CD8-positive, alpha-beta memory T cell (primary cell): ENCODE measurements at places on chromosomes 6 and 20.

DNA sequence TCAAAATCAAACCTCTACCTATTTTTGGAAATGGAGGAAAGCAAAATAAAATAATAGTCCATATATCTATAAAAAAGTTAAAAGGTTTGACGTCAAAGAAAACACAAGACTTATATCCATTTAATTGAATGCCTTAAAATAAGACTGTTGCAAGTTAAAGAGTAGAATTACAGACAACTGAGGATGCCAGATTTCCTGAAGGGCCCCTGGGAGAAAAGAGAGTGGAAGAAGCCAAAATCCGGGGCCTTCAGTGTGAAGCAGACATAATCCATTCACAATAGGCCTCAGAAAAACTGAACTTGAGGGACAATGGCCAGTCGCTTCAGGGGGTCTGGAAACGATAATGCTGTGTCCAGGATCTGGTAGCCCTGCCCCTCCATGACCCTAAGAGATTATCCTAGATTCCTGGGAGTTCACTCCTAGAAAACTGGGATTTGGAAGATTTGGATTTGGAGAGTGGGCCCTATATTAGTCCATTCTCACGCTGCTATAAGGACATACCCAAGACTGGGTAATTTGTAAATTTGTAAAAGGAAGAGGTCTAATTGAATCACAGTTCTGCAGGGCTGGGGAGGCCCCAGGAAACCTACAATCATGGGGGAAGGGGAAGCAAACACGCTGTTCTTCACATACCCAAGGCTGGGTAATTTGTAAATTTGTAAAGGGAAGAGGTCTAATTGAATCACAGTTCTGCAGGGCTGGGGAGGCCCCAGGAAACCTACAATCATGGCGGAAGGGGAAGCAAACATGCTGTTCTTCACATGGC, 94.0 kb upstream of the SLC2A12 start:
- no peak for DNase-seq

- no peak for DNase-seq
Observed at GRCh38 chr6:125955973-125956372, 597 bp upstream of the HINT3 start.

DNA sequence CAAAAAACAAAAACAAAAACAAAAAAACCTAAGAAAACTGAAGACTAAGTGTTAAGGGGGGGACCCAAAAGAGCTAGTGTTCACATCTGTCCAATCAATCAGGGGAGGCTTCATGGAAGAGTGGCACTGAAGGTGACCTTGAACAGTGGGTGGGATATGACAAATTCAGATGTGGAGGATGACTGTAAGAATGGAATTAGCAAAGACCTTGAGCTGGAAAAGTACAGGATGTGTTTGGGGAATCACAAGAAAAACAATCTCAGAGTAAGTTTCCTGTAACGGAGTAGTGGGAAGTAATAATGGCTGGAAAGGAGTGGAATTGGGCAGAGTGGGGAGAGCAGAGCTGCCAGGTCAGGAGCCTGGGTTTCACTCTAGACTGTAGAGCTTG, 2.9 kb upstream of the IER3 start:
- no peak for DNase-seq

GRCh38 chr6:133286765-133287164, 45.6 kb downstream of the EYA4 start:
- DNase-seq, result no peak

DNA sequence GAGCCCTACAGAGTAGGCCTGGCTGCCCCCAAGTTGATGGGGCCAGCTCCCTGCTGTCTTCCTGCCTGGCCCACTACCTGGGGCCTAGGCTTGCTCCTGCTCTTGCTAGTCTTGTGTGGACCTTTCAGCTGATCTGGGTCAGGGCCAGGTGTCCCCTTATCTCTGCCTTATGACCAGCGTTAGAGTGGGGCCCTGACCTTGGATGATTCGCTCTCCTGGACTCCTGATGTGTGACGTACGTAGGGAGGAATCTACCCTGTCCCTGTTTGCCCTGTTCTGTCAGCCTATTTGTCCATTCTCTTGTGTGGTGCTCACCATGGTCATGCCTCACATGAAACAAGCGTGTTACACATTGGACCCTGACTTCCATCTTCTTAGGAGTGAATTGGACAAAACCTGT, 571.8 kb downstream of the QKI start:
- no peak for DNase-seq

DNA sequence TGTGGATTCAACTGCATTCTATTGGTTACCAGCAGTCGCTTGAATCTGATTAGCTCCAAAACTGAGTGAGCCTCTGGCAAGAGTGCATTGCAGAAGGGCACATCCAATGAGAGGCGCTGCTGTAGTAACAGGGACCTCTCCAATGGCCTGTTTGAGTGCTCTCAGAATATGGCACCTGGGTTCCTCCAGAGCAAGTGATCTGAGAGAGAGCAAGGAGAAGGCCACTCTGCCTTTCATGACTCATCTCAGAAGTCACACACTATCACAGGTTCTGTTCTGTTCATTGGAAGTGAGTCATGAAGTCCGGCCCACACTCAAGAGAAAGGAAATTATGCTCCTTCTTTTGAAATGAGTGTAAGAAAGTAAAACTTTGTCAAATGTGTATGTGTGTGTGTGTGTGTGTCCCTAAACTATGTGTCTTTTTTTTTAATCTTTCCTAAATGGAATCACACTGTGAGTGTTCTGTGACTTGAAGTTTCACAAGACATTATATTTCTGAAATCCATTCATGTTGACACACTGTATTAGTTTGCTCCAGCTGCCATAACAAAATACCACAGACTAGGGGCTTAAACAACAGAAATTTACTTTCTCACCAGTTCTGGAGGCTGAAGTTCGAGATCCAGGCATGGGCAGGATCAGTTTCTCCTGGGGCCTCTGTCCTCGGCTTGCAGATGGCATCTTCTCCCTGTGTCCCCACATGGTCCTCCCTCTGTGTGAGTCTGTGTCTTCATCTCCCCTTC, 138.3 kb upstream of the CDYL start:
- DNase-seq, result no peak

DNA sequence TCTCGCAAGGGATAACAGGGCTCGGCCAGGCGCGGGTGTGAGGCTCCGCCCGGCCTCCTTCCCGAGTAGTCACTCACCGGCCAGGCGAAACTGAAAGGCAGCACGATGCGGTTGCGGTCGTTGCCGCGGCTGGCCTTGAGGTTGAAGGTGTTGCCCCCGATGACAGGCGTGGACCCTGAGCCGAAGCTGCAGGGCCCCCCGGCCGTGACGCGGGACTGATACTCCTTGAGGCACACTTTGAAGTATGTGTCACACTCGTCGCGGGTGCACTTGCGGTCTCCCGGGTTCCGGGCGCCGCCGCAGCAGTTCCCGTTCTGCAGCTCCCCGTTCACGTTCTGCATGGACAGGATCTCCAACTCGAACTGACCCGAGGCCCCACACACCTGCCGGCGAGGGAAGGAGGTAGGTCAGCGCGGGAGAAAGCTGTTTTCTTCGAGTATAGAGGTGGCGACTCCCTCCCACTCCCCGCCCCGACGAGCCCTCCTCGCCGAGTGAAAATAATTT, 1.1 kb downstream of the JAG1 start:
- DNase-seq, result peak; percentile 19

DNA sequence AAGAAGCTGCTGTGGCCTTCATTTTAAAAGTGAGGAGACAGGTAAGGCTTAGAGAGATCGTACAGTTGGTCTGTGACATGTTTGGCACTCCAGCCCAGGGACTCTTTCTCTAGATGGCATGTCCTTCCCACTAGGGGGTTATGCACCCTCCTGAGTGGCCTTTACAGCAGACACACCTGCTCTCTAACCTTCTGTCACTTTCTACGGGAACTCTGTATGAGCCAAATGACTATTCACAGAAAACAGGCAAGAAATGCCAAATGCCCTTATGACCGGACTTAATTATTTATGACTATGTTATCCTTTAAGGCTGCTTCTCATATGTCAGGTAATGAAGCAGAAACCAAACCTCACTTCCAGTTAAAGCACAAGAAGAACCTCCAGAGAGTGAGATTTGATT, 91.2 kb downstream of the MAP3K5 start:
- DNase-seq, result no peak

- DNase-seq, result no peak
Observed at GRCh38 chr6:49563006-49563886, 12.8 kb downstream of the C6orf141 start.

- DNase-seq, result no peak
Observed at GRCh38 chr6:145544041-145544440, 191.3 kb downstream of the EPM2A start.

DNA sequence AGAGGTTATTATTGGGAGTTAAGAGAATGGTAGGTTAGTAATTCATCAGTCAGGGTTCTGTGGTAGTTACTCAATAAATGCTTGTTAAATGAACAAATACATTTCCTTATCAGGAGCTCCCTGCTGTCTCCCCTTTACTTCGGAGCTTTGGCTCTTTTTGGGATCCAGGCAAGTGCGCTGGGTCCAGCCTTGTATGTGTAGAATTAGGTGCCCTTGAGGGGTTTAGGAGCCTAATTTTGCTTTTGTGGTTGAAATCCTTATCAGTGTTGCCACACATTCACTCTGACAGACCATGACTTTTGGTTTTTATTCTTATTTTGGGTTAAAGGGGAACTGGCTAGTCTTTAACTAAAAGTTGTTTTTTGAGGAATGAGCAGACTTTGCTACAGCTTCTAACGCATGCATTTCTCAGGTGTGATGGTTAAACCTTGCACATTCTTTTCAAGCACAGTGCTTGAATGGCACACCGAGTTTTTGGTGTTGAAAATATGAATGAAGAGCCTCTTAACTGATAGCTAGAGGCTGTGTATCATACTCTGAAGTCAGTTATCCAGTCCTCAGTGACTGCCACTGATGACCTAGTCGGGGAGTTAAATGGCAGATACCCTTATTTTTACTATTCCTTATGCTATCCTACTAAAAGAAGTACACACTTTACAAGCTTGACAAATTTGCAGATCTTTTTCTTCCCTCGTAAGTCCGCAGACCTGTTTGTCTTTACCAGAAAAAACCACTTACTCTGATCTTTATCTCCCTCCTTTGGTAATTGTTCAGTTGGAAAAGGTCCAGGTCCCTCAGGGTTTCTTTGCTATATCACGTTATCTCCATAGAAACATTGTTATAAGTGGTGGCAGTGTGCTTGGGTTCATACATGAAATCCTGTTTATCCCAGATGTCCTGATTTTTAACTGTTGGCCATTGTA, 50.7 kb upstream of the PLCG1 start:
- no peak for DNase-seq

DNA sequence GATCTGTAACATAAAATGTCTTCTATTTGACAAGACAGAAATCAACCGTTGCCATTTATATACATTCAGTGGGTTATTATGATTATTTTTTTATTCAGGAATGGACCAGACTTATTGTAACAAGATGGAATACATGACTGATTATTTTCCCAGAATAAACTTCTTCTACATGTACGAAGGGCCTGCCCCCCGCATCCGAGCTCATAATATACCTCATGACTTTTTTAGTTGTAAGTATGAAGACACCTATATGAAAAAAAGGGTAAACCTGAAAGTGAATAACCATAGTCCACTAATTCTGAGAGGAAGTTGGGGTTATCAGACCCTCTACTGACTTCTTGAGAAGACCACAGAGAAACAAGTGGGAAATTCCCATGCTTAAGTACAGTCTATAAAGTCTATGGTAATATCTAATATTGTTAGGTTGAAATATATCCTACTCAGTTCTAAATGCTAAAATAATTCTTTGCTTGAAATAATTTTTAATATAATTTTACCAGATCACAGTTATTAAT, 15.9 kb downstream of the OR2A4 start:
- no peak for DNase-seq

DNA sequence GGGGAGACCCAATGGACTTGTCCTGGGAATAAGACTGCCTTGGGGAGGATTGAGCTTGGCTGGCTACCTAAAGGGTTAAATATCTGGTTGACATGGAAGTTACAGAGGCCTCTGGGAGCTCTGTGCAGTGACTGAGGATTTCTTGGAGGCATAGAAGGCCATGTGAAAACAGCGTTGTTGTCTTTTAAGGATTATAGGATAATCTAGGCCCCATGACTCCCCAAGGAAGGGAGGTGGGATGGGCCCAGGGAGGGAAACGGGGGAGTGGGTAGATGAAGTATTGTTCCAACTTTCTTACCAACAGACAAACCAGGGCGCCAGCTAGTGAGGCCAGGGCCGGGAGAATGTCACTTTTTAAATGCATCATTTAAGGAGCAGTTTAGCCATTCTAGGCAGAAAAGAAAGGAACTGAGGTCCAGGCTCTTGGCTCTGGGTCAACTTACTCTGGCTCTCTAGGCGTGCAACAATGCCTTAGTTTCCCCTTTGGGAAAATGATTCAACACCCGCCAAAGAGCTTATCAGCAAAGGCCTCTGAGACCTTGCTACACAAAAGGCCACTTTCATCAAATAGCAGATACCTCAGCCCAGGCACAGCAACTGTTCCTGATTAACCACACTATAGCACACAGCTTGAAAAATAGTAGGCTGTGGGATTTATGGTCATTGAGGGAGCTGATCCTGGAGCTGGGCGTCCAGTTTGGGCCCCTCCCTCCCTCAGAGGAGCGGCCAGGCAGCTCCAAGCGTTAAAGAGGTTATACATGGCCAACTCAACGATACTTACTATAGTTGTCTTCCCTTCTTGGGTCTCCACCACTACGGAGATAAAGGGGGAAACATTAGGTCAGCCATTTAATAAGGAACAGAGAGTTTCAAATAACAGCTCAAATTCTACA, 7.0 kb downstream of the MRPS18A start:
- no peak for DNase-seq

DNA sequence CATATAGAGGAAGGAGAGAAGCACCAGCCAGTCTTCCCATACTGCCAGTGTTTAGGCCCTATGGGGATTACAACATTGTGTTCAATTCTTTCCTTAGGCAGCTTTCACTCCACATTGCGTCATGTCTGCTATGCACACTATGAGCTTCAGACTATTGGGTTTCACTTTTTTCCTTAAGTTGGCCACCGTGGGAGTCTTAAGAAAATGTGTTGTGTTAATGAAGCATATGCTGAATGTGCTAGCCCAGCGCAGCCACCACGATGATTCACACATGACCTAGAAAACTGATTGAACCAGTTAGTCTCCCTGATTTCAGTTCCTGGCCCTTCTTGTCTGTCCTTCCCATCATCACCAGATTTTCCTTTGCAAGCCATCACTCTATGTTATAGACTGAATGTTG, 21.5 kb downstream of the TUBB2B start:
- no peak for DNase-seq

DNA sequence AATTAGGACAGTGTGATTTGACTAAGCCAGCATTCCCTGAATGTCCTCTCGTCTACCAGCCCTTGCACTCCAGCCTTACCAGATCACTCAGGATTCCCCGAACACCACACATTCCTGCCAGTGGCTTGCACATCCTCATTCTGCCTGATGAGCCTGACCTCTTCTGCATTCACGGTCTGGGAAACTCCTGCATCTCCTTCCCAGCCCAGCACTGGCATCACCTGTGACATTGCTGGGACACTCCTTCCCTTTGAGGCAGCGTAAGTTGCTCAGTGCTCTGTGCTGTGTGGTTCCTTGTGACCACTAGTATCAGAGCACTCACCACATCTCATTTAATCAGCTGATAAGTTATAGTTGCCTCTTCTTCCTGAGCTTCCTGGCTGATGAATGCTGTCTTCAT, 17.3 kb downstream of the NCOA7 start:
- no peak for DNase-seq

- DNase-seq, result no peak
Observed at GRCh38 chr6:118354641-118355040, 193.5 kb upstream of the PLN start.

- no peak for DNase-seq
Observed at GRCh38 chr6:35296931-35297600, 552 bp upstream of the DEF6 start.
